Upper lobe of left lung (tissue), 6 donors: ENCODE measurements at places on chromosomes 3 and 15.

DNA sequence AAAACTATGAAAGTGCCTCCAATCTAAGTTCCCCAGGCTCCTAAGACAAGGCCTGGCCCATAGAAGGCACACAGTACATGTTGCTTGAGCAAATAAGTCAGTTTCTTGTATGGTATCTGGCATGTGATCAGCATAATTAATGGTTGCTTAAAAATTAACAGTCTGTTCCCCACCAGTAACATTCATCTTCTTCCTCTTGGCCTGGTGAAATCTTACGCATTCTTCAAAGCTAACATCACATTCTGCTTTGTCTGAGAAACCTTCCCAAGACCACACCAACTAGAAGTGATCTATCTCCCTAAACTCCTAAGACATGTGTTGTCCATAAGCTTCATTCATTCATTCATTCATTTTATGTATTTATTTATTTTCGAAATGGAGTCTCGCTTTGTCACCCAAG, 48.1 kb downstream of the LIPC start:
- no peak overlapping the region for H3K27ac ChIP-seq
- H3K36me3 ChIP-seq = no peaks in the 10 kb centered on the region

DNA sequence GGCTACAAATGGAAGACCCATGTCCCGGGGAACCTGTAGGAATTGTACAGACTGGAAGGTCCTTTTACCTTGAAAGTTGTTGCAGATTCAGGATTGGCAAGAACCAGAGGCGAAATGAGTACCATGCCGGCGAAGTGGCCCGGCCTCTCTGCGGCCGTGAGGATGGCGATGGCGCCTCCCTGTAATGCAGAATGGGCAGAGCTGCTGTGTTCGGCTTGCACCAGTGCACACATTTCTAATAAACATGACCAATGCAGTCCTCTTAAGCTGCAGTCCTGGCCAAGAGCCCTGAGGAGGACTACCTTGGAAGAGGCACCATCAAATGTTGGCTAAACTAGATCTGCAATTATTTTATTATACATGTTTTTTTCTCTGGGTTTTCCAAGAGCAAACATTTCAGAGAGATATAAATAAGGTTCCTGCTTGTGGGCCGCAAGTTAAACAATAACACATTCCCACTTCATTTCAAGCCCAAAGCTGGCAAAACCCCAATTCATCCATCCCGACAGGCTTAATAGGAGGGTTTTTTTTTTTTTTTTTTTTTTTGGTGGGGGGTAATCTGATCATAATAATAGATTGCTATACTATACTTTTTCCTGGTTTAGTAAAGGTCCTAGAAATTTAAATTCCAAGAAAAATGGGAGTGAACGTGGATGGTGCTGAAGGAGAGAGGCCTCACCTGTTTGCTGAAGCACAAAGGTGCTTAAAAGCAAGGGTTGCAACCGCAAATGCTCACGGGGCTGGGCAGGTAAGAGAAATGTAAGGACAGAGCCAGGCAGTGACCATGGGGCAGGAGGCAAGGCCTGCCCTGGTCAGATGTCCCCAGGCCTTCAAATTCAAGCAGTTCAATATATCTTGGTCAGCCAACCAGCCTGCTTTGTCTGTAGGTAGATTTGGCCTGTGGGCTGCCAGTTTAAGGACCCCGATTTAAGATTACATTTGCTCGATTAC, 48.5 kb downstream of the ABTB1 start:
- no peak overlapping the region for H3K4me3 ChIP-seq
- H3K4me1 ChIP-seq = peaks cover 12% of the 10 kb centered on the region
- DNase-seq = peak; percentile 68
- H3K36me3 ChIP-seq = no peaks in the 10 kb centered on the region
- peak overlapping the region; percentile 59 for H3K27ac ChIP-seq
- H3K27me3 ChIP-seq = no peaks in the 10 kb centered on the region

DNA sequence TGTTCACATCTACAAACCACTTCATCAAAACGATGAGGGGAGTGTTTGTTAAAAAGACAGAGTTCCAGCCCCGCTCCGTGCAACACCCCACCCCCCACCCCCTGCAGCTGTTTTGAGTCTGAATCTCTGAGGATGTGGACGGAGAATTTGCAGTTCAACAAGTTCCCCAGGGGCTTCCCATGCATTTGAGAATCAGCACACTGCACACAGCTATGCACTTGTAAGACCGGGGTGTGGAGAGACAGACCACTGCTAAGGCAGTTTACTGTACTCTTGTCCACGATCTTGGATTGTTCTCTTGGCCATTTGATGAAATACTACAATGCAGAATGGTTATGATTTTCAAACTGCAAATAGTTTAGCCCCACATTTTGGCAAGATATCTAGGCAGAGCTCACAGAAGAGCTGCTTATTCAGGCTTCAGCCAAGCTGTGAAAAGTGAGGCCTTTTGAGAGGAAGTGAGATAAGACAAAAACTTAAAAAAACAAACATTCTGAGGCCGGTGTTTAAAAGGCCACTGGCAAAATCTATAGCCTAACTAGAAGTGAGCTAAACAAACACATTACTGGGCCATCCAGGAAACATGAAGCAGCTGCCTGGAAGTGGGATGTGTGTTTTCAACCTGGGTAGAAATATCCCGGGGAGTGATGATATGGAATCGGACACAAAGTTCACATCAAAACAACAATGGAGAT, 308.2 kb upstream of the ADAMTS9 start:
- H3K4me3 ChIP-seq = no peak overlapping the region
- no peaks in the 10 kb centered on the region for H3K27me3 ChIP-seq
- no peak overlapping the region for H3K27ac ChIP-seq
- no peak for DNase-seq
- H3K36me3 ChIP-seq = no peaks in the 10 kb centered on the region

GRCh38 chr15:25790000-25790660, 73.0 kb downstream of the ATP10A start:
- no peak for DNase-seq
- peak overlapping the region; percentile 31 for H3K27ac ChIP-seq
- peaks cover 41% of the 10 kb centered on the region for H3K4me1 ChIP-seq
